ENCODE measurements at places on chromosomes 11 and 22.
A peak's percentile ranks its signal among the peaks of the same experiment; 100 is the strongest.

- DNase-seq = no peak
Observed at GRCh38 chr11:1425006-1425405, 35.3 kb downstream of the BRSK2 start.

GRCh38 chr11:2752204-2752770, 52.5 kb upstream of the KCNQ1OT1 start:
- DNase-seq = no peak

DNA sequence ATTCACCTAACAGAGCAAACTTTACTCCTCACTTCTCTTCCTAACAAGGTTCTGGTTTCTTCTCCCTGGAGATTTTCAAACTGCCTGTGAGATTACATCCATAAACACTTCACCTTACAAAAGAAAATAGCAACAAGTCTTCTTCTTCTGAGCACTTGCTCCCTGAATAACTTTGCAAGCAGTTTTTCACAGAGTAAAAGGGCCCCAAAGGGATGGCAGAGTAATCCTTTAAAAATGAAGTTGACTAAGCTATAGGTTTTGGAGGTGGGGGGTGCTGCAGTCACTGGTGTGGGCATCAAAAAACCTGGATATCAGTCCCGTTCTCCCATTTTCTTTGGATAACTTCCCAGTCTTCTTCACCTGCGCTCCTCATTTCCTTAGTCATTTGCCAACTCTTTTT, 484.9 kb downstream of the MIAT start:
- DNase-seq = no peak

- DNase-seq = peak; percentile 58
Observed at GRCh38 chr11:9758637-9759518, 95.0 kb downstream of the SWAP70 start.

GRCh38 chr11:118908901-118909618, 16.7 kb downstream of the BCL9L start:
- DNase-seq = no peak

DNA sequence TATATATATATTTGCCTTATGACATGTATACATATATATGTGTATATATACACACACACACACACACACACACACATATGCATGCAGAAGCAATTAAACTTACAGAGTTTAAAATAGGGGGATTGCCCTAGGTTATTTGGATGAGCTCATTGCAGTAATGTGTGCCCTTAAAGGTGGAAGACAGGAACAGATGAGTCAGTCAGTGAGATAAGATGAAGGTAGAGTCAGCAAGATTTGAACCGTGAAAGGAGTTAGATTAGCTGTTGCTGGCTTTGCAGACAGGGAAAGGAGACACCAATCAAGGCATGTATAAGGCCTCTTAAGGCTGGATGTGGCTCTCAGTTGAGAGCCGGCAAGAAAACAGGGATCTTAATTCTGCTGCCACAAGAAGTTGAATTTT, 902.4 kb upstream of the RAG2 start:
- no peak for DNase-seq

DNA sequence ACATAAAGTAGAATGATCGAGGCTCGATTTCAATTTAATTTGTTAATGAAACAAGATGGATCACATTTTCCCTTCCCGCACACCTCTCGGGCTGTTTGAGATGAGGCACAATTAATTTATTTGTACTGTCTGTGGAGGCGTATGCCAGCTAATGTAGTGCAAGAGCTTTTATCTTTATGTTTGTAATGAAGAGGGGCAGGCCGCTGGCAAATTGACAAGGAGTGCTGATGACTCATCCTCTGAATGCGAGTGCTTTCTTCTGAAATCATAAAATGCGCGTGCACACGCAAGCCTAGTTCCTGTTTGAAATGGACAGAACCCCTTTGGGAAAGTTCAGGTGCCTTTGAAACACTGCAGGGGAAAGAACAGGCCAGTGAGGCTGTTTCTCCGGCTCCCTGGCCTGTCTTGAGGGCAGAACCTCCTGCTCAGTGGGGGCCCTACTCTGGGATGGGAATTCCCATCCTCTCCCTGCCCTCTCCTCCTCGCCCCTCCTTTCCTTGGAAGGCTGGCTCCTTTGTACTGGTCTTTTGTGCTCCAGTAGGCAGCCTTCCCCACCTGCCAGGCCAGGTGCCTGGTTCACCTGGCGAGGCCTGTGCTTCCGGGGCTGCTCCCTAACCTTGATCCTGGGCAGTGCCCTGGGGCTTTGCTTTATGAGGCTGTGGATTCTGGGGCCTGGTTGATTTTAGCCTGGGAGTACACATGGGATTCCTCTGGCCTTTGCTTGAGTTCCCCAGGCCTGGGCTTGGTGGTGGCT, 50.3 kb downstream of the TEAD1 start:
- DNase-seq = no peak

GRCh38 chr11:122763108-122763507, 75.2 kb upstream of the CRTAM start:
- DNase-seq = no peak

DNA sequence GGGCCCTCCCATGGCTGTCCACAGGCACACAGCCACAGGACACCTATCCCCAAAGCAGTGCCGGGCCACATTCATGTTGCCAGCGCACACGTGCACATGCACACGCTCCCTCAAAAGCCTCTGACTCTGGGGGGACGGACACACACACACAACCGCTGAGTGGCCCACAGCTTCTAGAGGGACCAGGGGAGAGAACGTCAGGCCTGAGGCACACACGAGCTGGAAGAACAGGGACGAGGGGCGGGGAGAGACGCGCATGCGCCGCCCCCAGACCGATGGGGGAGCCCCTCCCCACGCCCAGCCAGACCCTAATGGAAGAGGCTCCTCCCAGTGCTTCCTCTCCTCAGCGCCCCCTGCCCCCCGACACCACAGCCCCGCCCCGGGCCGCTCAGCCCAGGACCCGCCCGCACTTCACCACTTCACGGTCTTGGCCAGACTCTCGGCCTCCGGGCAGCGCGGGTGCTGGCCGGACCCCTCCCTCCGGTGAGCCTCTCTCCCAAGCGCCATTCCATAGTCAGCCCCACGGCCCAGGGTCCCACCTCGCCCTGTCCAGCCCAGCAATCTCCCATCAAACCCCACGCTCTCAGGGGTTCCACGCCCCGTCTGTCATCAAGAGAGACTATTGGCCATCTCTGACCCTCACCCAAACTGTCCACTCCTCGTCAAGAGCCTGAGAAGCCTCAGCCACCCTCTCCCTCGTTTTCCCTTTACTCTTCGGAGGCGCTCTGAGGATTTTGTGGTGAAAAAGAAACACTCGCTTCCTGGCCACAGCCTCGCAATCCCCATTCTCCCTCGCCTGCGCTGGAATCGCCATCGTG, 11.7 kb downstream of the NRXN2 start:
- no peak for DNase-seq

- DNase-seq = no peak
Observed at GRCh38 chr11:100861212-100861611, 174.1 kb downstream of the ARHGAP42 start.

DNA sequence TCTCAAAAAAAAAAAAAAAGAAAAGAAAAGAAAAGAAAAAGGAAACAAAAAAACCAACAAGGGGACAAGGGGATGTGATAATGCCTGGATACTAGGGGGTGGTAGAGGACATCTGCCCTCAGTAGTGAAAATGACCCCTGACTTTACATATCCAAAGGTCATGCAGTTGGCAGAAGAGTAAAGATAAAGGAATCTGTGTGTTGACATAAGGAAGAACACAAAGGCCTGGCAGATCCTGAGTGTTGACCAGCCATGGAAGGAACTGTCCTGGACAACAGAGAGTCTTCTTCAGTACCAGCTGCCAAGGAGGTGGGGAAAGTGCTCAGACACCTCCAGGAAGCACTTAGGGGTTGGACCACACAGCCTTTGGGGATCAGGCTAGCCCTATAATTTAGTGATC, 12.6 kb downstream of the SLC43A1 start:
- DNase-seq = no peak

DNA sequence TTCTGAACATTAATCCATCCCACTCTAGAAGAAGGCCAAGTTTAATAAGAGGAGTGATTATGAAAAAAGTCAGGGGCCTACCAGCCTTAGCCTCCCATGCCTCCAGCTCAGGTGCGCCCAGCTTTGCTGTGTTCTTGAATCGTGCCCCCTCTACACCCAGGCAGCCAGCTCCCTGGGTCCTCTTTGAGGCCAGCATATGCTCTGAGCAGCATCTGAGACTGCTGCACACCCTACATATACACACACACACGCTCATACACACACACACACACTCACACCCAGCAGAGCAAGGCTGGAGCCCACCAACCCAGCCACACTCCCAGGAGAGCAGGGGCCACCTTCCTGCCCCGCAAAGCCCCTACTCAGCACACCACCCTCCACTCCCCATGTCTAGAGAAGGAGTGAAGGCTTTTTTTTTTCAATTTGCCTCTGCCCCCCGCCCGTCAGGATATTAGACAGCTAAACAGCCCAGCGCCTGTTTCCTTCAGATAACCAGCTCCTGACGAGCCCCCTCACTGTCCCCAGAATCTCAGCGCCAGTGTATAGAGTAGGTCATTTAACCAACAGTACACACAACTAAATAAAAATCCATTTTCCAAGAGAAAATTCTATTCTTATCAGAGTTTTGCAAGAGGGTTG, 121.6 kb downstream of the BUD13 start:
- DNase-seq = no peak

DNA sequence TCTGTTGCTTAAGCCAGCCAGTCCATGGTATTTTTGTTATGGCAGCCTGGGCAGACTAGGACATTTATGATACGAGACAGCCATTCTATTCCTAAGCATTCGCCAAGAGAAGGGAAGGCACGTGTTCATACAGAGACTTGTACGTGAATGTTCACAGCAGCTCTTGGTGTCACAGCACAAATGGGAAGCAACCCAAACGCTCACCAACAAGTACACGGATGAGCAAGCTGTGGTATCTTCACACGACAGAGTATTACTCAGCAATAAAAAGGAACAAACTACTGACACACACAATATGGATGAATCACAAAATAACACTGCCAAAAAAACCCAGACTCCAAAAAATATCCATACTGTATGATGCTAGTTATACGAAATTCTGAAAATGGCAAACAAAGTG, 85.1 kb downstream of the PHF21B start:
- no peak for DNase-seq

DNA sequence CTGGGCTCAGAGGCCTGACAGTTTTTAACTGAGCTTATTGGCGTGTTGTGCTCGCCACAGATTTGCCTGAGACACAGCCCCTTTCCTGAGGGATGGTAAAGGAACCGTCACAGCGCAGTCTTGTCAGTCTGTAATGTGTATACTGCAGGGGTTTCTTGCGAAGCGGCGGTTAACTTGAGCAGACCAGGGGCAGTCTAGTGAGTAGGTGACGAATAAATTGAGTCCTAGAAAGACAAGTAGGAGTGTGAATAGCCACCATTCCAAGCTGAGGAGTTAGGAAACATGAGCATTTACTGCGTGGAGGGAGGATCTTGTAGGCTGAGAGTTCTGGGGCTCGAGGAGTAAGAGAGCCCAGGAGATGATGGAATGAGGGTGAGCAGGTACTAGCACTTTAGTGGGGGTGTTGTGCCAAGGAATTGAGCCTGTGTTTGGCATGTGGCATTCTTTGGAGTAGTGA, 1.4 kb downstream of the MED15 start:
- no peak for DNase-seq

GRCh38 chr11:33670250-33671011, 30.2 kb downstream of the C11orf91 start:
- peak; percentile 10 for DNase-seq

GRCh38 chr11:131474947-131475346, 104.5 kb downstream of the NTM start:
- DNase-seq = no peak

DNA sequence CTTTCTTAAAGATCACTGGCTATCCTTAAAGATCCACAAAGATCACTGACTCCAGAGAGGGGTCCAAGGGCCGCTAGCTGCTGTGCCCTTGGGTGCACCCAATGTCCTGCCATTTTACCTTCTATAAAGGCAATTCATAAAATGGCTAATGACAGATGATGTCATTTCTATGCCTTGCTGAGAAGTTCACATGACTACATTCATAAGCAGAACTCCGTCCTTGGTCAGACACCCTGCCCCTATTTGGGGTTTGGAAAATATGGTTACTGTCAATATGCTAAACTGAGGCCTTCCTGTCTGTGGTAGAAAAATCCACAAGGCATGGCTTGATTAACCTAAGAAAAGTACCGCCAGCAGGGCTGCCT, 60.9 kb upstream of the BMAL1 start:
- DNase-seq = no peak

DNA sequence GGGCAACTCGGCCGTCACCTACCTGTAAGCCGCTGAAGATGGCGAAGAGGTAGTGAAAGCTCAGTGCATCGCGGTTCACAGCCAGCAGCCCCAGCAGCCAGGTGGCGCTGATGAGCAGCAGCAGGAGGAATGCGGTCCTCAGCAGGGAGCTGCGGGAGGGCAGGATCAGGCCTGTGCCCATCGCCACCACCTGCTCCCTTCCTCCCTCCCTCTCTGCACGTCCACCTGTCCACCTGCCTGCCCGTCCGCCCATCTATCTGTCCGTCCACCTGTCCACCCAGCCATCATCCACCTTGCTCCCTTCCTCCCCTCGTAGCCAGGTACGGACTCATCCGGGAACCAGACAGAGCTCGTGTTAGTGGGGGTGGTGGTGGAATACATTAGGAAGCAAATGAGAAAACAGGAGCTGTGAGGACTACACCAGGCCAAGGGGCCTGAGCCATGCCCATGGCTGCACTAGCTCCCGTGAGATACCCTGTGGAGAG, 32.2 kb downstream of the TRMU start:
- DNase-seq = peak; percentile 59

DNA sequence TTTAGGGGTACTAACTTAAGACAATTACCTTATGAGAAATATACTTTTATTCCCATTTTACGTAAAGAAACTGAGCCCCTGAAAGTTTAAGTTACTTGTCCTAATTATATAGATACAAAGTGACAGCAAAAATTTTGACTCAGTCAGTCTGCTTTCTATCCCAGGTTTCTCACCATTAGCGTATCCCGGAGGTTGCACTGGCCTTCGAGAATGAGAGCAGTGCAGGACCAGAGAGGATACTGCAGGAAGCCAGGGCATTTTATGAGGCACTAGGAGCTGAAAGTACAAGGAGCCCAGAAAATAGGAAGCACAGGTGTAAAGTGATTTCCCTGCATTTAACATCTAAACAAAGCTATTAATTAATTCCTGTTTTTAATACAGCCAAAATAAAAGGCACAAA, 55.4 kb downstream of the GRIA4 start:
- no peak for DNase-seq

DNA sequence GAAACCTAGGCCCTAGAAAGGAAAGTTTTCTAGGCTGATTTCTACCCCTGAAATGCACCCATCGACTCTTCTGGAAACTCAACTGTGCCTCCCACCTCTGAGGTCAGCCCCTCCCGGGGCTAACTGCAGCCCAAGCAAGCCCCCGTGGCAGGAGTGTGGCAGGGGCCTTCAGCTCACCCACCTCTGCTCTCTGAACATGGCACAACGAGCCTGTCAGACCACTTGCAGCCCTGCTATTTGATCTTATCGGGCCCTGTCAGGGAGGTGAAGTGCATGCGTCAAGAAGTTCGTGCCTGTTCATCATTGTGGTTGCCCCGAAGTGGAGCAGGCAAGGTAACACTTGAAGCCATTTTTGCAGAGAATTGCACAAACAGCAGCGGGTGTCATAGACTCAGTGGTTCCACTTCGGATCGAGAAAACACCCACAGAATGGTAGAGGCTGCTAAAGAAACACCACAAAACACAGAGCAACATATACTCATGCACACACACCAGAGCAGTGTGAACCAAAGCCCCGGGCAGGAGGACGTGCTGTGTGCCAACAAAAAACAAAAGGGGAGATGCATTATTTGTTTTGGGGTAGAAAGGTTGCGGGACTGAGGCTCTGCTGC, 262.7 kb downstream of the ETS1 start:
- DNase-seq = no peak

Measured in stimulated activated naive B cell treated with anti-CD40 and anti-IgM and Interleukin-4, amounts not matched to agents 10 μg/mL and 1 μg/mL and 100 μg/mL, for 72 hours (primary cell).